K562 (cell line): ENCODE measurements at places on chromosomes 13 and 19. TPM values are rescaled to one million over a fixed set of nuclear protein-coding genes. Genes with fewer than 3 reads are reported as not detected.

DNA sequence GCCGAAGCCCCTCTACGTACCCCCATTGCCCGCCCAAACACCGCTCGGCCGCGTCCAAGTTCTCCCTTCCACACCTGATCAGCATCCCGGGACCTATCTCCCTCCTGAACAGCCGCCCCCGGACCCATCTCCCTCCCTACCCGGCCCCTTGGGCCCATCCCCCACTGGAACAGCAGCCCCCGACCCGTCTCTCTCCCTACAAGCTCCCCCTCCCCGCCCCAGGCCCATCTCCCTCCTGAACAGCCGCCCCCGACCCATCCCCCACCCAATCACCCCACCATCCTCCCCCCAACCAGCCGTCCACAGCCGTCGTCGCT is 610 bp downstream of the ZSCAN1 start:
- DNase-seq: no peak

DNA sequence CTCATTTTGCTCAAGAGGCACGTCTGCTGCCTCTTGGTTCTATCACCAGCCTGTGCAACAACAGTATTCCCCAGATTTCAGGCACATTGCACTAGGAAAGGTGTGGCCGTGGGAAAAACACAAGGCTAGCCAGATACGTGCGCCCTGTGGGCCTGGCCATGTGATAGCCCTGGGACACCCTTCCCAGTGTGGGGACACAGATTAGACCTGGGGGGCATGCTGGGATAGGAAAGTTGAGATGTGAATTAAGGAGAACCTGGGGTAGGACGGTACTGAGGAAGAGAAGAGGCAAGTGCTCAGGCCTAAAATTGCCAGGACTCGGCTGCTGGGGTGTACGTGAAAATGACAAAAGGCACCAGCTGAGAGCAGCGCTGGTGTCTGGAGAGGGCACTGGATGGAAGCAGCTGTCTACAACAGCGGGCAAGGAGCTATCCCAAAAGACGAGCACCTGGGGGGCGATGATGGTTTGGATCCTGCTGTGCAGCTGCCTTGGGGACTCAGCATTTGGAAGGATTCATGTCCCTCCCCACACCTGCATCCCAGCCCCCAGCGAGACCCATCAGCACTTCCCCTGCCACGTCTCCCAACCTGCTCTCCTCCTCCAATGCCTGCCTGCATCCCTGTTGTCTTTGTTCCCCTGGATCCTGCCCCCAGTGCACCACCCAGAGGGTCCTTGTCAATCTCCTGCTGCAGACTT is 54.3 kb downstream of the GGACT start:
- no peak for DNase-seq

GRCh38 chr19:3740431-3740830 is 21.1 kb downstream of the APBA3 start:
- DNase-seq: no peak

- no peak for DNase-seq
These were observed at the start of gene REEP6 for GRCh38 chr19:1491114-1491848. Gene REEP6, plus strand, starts transcription at chr19:1491181. Its CDS starts 89 bp downstream, at chr19:1491270.

DNA sequence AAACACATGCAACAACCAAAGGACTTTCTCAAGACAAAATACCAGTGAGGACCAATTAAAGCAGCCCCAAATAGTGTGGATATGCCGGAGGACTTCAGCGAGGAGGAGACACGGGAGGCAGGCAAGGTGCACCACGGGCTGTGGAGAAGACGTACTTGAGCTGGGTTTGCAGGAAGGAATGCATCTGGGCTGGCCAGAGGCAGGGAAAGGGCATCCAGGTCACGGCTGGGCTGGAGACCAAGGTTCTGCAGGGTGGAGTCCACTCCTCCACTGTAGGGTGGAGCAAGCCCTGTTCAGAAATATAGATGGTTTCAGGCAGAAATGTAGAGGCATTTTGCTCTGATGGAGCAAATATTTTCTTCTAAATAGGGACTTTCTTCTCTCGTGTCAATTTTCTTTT is 36.6 kb upstream of the MEDAG start:
- DNase-seq: no peak

DNA sequence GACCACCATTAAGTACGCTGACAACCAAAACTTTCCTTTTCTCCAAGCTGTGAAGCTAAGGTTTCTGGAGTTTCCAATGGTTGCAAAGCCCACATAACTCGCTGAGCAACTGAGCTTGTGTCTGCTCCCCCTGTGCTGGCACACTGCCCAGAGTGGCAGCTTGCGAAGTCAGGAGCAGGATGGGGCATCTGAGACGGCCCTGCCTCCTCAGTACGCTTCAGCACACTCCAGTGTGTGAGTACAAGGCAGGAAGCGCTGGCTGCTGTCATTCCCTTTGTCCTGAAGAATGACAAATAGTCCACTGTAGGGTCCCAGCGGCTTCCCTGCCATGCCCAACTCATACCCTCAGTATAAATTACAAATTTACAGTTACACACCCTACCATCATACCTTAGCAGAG is 51.5 kb downstream of the SKA3 start:
- no peak for DNase-seq

DNA sequence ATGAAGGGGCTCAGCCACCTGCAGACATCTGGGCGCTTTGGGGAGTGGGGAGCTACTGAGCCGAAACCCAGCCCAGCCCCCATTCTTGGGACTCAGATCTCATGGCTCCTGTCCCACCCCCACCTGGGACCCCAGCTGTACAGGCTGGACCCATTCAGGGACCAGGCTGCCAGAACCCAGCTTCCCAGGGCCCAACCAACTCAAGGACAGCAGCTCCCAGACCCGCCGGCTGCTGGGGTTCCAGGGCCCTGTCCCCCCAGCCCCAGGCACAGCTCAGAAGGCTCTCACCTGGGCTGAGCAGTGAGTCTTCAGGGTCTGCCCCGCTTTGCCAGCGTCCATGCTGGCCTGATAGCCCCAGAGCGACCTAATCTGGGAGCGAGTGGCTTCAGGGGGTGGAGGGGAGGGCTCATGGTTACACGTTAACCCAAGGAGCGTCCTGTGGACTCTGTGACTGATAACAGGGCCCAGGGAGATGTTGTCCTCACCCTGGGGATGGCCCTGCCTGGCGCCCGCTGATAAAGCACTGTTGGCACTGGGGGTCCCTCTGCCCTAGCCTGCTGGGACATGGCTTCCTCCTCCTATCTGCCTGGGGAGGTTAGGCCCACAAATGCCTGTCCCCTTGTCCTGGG is at the start of gene TMEM86B:
TSS of gene TMEM86B (minus strand) at position 361 of the 629 bp plus-strand sequence. CDS start at position 339, 22 bp downstream.
- DNase-seq: no peak

- no peak for DNase-seq
These were observed 332.0 kb downstream of the IRS2 start for GRCh38 chr13:109454167-109454917.

DNA sequence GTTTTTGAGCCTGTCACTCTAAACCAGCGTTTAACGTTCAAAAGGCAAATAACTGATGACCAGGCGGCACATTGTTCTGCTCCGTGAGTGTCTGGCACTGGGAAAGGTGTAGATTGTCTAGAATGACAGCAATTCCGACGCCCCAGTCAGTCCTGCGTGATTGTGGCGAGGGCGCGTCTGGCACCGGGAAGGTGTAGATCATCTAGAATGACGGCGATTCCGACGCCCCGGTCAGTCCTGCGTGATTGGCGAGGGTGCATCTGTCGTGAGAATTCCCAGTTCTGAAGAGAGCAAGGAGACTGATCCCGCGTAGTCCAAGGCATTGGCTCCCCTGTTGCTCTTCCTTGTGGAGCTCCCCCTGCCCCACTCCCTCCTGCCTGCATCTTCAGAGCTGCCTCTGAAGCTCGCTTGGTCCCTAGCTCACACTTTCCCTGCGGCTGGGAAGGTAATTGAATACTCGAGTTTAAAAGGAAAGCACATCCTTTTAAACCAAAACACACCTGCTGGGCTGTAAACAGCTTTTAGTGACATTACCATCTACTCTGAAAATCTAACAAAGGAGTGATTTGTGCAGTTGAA is 26.1 kb upstream of the NDUFS7 start:
- DNase-seq: no peak

DNA sequence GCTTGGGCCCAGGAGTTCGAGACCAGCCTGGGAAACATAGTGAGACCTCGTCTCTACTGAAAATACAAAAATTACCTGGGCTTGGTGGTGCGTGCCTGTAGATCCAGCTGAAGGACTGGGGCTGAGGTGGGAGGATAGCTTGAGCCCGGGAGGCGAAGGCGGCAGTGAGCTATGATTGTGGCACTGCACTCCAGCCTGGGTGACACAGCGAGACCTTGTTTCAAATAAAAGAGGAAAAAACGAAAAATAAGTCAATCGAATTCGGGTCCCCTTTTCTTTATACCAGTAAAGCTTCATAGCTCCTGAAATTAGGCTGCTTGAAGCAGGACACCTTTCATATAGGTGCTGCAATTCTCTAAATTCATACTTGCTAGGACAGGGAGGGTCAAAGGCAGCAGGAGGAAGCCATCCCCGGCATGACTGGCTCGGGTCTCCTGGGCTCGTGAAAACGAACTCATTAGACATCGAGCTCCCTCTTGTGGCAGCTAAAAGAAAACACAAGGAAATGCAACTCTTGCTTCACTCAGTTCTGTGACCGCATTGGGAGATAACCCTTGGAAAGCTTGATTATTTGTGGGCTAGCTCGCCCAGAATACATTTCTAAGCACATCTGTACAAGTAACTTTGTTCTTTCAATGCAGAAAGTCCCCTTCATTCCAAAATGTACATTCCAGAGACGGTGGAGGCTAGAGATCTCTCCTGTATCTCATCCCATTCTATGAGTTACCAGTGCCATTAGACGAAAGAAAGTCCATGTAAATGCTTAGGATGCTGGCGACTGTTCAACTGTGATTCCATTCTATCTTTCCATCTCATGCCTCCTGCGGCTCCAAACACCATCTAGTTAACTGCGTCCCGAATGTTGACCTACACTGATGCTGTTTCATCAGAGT is 16.8 kb downstream of the FPR2 start:
- DNase-seq: peak; percentile 96

DNA sequence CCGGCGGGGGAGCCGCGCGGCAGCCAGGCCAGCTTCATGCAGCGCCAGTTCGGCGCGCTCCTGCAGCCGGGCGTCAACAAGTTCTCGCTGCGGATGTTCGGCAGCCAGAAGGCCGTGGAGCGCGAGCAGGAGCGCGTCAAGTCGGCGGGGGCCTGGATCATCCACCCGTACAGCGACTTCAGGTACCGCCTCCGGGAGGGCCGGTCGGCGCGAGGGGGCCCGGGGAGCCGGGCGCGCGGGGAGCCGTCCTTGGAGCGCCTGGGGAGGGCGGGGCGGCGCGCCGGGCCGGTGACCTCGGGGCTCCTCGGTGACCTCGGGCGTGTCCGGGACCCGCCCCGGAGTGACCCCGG is 690 bp downstream of the HCN2 start:
- peak; percentile 69 for DNase-seq

- no peak for DNase-seq
These were observed 168.8 kb upstream of the ZNF507 start for GRCh38 chr19:32176591-32176990.

DNA sequence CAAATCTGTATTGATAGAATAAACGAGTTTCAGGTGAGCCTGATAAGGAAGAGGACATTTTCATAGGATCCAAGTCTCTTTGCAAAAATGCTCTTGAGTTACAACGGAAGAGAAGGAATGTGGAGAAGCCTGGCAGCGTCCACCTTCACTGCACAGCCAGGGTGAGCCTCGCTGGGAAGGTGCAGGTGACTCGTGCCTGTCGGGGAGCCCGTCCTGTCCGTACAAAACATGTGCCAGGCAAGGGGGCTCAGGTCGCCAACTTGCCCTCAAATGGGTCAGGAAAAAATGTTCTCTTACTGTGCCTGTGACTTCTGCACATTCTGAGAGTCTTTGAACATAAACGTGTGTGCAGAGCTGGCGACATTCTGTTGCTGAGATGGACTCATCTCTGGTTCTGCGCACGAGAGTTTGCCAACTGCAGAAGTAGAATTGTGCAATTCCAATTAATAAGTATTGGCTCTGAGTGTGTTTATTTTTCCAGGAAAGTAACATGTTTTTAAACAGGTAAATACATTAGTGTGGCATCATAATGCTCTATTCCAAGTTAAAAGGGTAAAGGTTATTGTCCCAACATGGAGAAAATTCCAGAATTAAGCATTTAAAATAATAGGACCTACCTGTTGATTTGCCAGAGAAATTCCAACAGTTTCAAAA is 28.6 kb downstream of the NAXD start:
- DNase-seq: no peak

DNA sequence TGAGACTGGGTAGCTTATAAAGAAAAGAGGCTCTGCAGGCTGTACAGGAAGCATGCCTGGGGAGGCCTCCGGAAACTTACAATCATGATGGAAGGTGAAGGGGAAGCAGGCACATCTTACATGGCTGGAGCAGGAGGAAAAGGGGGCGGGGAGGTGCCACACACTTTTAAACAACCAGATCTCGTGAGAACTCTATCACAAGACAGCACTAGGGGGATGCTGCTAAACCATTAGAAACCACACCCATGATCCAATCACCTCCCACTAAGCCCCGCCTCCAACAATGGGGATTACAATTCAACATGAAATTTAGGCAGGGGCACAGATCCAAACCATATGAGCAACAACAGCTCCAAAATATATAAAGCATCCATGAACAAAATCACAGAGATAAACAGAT is 46.5 kb upstream of the GTF2F2 start:
- no peak for DNase-seq

DNA sequence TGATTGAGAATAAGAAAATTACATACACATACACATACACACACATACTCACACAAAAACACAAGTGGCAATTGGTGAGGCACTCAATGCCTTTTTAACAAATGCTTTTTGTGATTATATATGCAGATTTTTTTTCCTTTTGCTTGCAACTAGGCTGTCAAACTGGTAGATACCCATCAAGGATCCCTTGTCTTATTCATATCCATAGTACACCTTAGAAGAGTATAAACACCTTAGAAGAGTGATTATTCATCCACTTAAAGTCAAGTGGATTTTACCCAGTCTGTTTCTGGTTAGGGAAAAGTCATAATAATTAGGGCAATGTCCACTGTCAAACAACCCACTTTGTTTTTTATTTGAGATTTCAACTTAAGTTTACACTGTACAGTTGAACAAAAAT is 1773.4 kb upstream of the MIR17HG start:
- DNase-seq: no peak

- no peak for DNase-seq
These were observed 31.2 kb downstream of the ZNF536 start for GRCh38 chr19:30403203-30403985.

GRCh38 chr19:42345191-42345812 is 19.9 kb downstream of the MEGF8 start:
- DNase-seq: no peak

- no peak for DNase-seq
These were observed 319 bp downstream of the FRY start for GRCh38 chr13:32031815-32032370.

DNA sequence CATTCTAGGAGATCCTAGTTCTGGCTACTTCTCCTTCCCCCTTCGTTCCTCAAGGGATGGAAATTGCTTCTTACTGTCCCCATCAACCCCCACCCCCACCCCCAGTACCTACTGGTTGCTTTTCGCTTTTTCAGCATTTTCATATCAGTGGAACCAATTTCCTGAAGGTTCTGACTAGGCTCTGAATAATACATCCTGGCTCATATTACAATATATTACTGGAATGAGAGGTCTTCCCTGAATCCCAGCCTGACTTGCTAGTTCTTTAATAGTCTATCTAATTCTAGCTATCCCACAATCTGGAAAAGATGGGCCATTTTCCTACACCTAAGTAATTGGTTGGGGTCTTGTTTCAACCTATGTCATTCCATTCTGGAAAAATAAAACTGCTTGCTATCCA is 207.4 kb downstream of the COG6 start:
- DNase-seq: no peak

The TMEM145 gene
- 2.8 and 5.5 TPM in 2 replicates for total RNA-seq

The IL27RA gene
- total RNA-seq: 15.2 and 15.9 TPM in 2 replicates

The CLDND2 gene
- total RNA-seq: 2.2 and 4.0 TPM in 2 replicates

The ZNF223 gene
- total RNA-seq: 0.35 and 0.85 TPM in 2 replicates

The ACP5 gene
- total RNA-seq: 0.62 and 0.85 TPM in 2 replicates

The ZNF304 gene
- total RNA-seq: 3.6 and 4.2 TPM in 2 replicates

The CLDN10 gene
- not detected in 2 replicates for total RNA-seq
